Stimulated activated CD4-positive, alpha-beta T cell treated with anti-CD3 and anti-CD28 coated beads, Interleukin-1b, Interleukin-23, amount 100 ng/mL, for 4 hours (primary cell): ENCODE measurements at places on chromosomes 6 and 20.
A peak's percentile ranks its signal among the peaks of the same experiment; 100 is the strongest.

DNA sequence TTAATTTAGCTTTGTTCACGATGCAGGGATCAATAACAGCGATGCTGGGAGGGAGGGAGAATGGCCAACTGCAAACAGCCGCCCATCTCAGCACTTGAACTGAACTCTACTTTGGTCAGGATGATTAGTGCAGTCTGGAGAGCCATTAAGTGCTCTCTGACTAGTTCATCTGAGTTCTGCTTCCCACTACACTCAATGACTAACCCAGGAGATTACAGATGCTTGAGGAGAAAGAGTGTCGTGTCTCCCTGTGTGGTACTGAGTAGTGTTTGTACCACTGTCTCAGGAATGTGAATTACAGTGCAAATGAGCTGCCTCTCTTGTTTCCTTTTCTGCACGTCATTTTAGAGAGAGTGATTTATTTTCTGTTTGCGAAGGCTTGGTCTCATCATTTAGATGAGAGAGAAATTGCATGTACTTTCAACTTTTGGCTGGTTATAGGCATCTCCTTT lies 23.5 kb downstream of the CARMIL1 start:
- DNase-seq: no peak

GRCh38 chr6:129865013-129865412 lies 3.9 kb upstream of the TMEM244 start:
- DNase-seq: no peak

DNA sequence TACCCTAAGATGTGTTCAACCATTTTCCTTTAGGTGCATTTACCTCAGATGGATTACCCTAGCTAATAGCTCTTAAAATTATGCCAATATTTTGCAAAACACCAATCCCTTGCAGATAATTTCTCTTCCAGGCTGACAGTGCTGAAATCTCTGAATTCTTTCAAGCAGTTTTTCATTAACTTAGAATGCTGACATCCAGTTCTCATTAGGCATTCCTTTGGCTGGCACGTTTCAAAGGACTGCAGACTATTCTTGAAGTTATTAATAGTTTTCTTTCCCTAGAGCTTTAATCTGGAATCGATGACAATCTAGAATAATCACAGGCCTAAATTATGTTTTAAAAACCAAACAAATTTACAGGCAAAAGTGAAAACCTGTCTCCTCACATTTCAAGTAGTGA lies 68.3 kb downstream of the SMLR1 start:
- no peak for DNase-seq

GRCh38 chr6:87308970-87309369 lies 13.4 kb upstream of the SMIM8 start:
- DNase-seq: no peak

GRCh38 chr6:22807261-22807660 lies 237.9 kb downstream of the HDGFL1 start:
- DNase-seq: no peak

GRCh38 chr6:63963769-63964315 lies 328.2 kb downstream of the PHF3 start:
- no peak for DNase-seq

GRCh38 chr20:47638851-47639250 lies 137.2 kb downstream of the NCOA3 start:
- no peak for DNase-seq

- DNase-seq: no peak
Measured at GRCh38 chr6:140897804-140898573, 1234.7 kb upstream of the GJE1 start.

DNA sequence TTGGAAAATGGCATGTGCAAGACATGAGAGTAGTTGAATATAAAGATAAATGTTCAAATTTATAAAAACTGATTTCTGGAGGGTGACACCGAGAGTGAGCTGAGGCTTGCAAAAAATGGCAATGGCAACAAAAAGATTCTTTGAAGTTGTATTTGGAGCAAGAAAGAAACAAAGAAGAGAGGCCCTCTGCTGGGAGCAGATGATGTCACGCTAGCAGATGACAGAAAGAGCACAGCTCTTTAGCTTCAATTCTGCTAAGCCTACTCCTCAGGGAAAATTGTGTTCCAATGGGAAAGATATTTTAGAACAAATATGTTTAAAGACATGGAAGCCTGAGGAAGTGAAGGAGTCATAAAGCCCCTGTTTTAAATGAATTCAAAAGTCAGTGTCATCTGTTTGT lies 125.3 kb upstream of the NOX3 start:
- DNase-seq: no peak

- no peak for DNase-seq
Measured at GRCh38 chr6:114304304-114304887, 38.4 kb downstream of the HS3ST5 start.

GRCh38 chr20:25054096-25054820 lies 3.7 kb downstream of the ACSS1 start:
- DNase-seq: no peak

DNA sequence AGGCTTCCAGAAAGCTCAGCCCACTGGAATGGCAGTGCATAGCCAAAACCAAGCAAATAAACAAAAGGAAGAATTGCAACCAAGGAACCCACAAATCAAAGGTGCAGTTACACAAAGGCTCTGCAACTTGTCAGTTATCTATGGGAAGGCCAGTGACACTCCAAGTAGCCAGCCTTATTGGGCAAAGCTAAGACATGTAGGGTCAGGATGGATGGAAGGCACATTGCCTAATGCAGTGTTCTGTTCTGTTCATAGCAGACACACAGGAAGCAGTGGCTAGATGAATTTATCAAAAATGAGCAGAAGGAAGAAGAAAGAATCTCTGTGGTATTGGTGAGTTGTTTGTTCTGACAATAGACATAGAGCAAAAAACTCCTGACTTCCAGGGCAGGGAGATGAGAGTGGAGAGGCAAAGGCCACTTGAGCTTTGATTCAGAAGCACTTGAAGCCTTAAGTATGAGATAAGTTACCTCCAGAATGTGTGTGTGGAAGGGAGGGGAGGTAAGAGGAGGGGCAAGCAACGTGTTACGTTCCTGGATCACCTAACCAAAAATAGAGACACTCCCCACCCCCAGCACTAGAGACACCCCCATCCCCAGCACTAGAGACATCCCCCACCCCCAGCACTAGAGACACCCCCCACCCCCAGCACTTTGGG lies 57.9 kb upstream of the AKAP12 start:
- no peak for DNase-seq

DNA sequence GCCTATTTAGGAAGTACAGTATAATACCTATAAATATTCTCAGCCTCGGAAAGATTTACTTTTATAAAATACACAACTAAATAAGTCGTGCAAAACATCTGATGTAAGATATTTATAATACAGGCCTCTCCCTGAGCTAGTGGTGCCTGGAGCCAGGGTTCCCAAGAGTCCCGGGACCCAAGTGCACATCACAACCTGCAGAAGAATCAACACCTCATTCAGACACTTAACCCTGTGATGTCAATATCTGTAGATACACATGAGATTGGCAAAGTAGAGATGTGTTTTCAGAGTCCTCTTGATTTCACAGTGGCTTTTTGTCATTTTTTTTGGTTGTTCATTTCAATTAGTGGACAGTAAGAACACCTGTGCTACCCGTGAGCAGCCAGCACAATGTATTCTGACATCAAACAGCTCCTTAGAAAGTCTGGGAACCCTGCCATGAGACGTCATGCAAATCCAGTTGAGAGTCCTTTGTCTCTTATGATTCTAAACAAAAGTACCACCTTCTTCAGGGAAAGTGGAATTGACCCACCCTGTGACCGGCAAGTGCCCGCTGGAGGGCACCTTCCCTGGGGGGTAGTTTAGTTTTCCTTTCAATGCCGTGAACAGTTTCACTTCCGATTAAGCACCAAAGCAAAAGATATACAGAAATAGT lies 101.6 kb downstream of the DACT2 start:
- no peak for DNase-seq

- no peak for DNase-seq
Measured at GRCh38 chr6:5280920-5281319, 19.6 kb downstream of the FARS2 start.

DNA sequence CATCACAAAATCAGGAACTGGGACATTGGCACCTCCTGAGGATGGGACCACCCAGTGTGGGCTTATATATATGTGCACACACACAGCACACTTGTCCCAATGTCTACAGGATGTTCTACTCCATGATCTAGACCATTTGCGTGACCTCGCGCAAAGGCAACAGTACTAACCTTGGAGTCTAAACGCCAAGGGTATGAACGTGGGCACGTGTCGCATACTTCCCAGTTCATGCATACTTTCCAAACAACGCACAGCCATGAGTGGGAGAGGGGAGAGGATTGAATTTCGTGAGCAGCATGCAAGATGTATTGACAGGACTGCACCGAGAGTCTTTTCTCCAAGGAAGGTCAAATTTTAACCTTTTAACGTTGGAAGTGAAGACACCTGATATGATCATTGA lies 214.2 kb upstream of the QKI start:
- no peak for DNase-seq

DNA sequence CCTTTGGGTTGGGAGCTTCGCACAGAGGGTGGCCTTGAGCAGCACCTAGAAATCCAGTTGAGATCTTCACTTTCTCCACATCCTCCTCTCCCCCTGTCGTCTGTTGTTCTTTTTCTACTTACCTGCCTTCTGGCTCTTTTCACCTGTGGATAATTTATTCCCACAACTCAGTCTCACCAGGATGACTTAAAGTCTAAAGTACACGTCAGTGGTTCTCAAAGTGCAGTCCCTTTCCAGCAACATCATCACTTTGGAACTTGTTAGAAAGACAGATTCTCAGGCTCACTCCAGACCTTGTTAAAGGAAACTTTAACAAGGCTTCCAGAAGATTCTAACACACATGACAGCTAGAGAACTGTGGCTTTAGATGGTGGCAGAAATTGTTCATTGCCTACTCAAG lies 27.7 kb upstream of the BCAS1 start:
- no peak for DNase-seq

DNA sequence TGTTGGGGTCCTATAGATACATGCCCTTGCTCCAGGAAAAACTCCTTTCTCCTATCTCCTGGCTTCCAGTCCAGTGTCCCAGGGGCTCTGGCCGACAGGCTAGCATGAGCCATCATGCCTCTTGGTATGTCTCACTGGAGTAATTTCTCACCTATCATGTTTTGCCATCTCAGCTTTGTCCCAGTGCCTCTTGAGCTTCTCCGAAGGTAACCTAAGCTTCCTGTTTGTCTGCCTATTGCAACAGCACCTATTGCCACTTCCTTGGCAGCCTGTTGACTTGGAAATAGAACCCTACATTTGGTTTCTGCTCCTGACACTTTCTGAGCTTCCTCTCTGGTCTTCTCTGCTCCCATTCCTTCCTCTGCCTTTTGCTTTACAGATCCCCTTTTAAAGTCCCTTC lies 197.7 kb downstream of the KCNQ5 start:
- no peak for DNase-seq

DNA sequence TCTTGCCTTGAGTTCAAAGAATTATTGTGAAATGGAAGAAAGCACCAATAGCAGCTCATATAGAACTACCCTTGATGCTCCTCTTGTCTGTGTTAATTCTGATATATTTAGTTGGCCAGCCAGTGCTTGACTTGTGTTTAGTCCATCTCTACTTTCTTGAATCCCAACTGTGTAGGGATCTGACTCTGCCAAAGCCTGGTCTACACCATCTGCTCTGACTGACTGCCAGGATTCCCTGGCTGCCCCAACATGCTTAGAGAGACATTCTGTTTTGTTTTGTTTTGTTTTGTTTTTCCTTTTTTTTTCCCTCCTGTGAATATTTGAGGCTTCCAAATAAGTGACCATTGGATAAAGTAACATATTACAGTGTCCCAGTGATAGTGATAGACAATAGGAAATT lies 953.7 kb upstream of the MANEA start:
- DNase-seq: no peak

GRCh38 chr6:107419733-107420132 lies 39.6 kb downstream of the PDSS2 start:
- no peak for DNase-seq

- no peak for DNase-seq
Measured at GRCh38 chr20:22374066-22374465, 210.3 kb downstream of the FOXA2 start.

DNA sequence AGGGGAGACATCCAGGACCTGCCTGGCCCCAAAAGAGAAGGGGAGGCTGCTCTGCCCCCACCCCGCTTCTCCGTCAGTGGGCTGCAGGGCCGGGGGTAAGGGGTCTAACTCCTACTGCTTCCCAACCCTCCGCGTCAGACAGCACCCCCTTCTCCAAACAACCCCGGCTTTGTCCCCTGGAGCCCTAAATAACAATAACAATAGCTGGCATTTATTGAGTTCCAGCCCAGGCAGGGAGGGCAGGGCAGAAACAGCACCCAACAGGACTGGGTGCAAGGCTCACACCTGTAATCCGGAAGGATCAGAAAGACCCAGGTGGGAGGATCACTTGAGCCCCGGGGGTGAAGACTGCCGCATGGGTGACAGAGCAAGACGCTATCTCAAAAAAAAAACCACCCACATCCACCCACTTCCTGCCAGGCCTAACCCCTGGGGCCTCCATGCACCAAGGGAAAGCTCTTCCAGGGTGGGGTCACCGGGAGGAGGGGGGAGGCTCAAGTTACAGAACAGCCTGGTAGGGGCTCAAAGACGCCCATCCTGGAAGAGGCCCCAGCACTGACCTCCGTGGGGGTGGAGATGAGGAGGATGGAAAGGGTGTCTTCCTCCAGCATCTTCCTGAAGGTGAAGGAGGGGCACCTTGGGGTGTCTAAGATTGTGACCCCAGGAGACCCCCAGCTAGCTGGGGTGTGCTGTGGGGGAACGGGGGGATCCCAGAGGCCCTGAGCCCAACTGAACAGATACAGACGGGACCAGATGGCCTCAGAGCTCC lies 1.3 kb upstream of the FNDC11 start:
- peak; percentile 22 for DNase-seq

- DNase-seq: no peak
Measured at GRCh38 chr20:64237316-64237715, 18.2 kb upstream of the PCMTD2 start.

DNA sequence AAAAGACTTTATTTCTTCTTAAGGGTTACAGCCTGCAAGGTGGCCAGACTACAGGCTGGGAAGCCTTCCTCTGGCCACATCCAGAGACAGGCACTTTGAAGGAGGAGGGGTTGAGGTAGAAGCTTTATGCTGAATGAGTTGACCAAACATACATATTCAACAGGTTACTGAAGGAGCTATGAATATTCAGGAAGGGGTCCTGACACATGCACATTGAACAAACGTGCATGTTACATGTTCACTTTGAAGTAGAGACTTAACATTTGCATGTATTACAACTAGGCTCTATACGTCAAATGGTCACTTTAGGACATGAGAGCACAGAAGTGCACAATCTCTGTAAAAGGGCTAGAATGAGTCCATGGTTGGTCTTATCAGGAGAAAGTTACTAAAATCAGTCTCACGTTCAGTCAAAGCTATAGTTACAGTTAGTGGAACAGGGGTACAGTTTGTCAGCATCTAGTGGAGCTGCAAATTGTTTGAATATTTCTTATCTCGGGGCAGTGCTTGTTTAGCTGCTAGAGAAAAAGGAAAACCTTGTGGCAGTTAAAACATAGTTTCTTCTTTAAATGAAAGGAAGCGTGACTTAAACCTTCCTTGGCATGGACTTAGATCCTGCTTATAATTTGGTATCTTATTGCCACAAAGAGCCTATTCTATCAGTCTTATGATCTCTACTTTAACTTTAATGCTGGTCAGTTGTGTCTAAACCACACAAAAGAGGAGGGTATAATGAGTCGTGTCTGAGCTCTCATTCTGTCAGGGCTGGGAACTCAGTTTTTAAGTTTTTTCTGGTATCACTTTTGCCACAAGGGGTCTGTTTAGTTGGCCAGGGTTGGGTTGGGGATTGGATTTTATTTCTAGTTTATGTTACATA lies 4.6 kb upstream of the ZSCAN9 start:
- no peak for DNase-seq
